ENCODE measurements at places on chromosomes 7 and 10.

DNA sequence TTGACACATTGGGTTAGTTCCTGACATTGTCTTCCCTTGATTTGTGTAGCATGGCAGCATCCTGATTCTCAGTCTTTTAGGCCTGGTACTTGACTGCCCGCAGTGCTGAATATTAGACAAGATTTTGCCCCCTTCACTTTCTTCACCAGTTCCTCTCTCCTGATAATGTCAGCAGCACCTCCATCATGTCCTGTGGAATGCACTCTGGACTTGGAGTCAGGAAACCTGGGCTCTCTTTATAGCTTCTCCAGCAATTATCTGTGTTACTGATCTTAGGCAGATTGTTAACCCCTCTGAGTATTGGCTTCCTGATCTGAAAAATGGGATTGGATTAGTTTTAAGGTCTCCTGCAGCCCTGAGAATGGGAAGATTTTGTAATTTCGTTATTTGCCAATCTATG is 19.0 kb downstream of the HBP1 start:
- no peak for DNase-seq

GRCh38 chr7:149690688-149691446 is 82.5 kb downstream of the ZNF467 start:
- DNase-seq = no peak

GRCh38 chr7:33806298-33807154 is 98.8 kb upstream of the BMPER start:
- DNase-seq = no peak

- DNase-seq = no peak
These were observed 296.6 kb downstream of the PLXNA4 start for GRCh38 chr7:132279718-132280117.

DNA sequence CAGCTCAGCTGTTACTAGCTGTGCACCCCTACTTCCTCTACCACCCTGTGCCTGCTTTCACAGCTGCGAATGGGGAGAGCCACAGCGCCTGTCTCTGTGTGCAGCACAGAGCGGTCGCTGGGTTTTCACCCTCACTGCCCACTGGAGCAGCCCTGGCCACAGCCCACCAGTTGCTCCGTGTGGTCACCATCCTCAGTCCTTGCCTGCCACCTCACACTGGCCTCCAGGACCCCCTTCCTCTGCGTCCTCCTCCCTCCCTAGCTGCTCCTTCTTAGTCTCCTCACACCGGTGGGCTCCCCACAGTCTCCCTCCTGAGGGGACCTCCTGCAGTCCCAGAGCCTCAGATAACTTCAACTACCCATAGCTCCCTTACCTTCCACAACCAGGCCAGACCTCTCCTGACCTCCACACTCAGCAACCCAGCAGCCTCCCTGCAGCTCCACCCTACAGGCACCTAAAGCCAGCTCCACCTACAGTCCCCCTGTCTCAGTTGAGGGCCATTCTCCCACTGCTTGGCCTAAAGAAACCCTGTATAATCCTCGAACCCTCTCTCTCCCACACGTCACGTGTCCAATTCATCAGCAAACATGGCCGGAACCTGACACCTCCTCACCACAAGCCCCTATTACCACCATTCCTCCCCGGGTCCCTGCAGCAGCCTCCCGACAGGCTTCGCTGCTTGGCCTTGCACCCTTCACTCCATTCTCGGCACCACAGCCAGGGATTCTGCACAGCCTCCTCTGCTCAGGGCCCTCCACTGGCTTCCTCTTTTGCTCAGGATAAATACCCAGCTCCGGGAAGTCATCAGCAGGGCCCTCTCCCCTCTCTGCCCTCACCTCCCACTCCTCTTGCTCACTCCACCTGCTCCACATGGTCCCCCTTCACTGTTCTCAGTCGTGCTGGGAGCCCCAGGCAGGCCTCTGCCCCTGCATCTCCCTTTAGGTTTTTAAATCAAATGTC is 28.1 kb downstream of the PLAC9 start:
- DNase-seq = no peak

DNA sequence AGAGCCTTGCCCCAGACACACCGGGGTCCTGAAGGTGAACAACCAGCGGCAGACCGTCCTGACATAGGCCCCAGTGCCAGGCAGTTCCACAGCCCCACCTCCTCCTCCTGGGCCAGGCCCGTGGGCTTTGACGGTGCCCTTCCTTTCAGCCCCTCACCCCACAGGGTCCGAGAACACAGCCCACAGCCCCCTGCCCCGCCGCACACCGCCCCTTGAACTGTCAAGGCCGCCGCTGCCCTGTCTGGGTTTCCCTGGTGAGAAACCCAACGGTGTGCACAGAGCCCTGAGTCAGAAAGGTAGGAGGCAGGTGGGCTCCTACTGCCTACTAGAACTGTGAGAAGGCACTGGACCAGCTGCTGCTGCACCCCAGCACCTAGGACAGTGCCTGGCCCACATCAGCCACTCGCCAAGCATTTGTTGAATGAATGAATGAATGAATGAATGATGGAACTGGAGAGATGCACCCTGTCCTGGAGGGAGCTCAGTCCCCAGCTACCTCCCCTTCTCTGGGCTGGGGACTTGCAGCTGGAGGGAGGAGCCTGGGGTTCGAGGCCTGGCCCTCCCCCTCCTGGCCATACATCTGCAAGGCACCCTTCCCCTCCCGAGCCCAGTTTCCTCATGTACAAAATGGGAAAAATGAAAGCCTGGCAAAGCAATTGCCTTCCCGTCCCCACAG is 117.9 kb downstream of the SLIT1 start:
- DNase-seq = no peak

- DNase-seq = no peak
These were observed 98.9 kb downstream of the KAT6B start for GRCh38 chr10:74925291-74925690.

GRCh38 chr10:12422189-12422588 is 72.8 kb downstream of the CAMK1D start:
- DNase-seq = no peak

All from stimulated activated CD8-positive, alpha-beta memory T cell treated with anti-CD3 and anti-CD28 coated beads, Interleukin-7, amount 100 ng/mL, for 24 hours (primary cell).